Cerebellar nuclear complex (tissue), 1 donor: ENCODE measurements at places on chromosomes 13 and 19.

GRCh38 chr19:35946203-35946602 lies 10.0 kb downstream of the LRFN3 start:
- DNase-seq = no peak

DNA sequence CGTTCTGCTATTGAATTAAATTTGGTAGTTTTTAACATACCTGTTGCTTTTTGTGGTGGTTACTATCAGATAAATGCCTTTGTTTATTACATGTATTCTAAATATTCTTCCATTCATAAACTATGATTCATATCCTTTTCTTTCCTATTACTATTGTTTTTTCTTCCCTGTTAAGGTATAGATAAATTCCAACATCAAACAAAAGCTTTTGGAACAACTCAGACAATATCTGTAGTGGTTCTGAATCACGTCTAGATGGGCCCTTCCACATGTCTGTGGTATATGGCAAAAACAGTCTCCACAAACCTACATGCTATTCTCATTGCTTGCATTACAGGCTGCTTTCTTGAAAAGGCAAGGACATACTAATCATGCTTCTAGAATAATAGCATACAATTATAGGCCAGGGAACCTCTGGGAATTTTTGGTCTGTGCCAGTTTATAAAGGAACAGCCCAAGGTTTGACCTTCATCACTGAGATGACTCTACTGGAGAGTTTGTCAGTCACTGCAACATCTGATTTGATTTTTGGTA lies 6.4 kb downstream of the LRCH1 start:
- DNase-seq = no peak

GRCh38 chr13:92297971-92298942 lies 899.8 kb downstream of the GPC5 start:
- DNase-seq = no peak

GRCh38 chr13:100565286-100565685 lies 23.3 kb downstream of the GGACT start:
- DNase-seq = no peak

DNA sequence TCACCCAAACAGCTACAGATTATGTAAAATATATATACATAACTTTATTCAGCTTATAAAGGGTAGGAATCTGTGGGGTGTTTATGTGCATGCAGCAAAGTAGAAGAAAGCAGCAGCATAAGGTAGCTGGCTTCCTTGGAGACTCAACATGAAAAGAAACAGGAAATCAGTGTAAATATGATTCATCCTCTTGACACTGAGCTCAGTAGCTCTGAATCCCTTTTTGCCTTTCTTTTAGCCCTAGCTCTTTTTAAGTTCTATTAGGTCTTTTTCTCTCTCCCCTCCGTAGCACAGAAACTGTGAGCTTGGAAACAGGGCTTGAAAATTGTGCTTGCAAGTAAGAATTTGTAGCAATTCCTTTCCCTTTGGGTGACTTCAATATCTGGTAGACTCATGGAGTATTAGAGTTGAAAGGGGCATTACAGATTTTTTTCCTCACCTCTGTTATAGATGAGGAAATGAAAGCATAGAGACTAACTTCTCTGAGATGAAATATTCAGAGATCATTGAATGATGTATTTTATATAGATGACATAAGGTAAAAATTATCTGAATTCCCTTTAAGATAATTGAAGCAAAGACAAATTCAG lies 314.4 kb downstream of the PCDH9 start:
- no peak for DNase-seq

- no peak for DNase-seq
Observed at GRCh38 chr19:48588670-48589401, 17.7 kb upstream of the SPACA4 start.

DNA sequence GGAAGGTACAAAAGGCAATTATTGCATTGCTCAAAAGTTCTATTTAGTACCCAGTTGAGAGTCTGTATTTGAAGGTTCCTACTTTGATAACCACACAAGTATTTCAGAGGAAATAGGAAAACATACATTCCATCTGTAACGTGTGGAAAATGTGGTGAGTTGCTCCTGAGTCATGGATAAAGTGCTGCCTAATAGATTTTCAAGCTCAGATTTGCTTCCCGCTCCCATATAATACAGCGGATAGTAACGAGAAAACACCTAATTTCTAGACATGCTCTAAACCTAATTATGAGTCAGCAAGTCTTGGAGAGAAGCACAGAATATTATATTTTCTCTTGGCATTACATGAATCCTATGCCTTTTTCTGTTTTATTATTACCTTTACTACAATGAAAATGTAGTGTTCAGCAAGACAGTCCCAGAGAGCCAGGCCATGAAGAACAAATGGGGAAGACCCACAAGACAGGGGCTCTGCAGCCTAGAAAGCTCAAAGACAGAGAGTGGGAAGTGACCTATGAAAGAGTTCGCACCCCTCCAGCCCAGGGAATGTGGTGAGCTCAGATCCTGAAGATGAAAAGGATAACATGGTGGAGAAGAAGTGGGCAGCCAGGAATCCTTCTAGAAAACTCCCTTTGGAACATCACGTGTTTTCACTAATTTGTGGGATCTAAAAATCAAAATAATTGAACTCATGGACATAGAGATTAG lies 116.1 kb downstream of the STARD13 start:
- no peak for DNase-seq

- no peak for DNase-seq
Observed at GRCh38 chr19:53554804-53555203, 16.9 kb downstream of the ZNF331 start.

DNA sequence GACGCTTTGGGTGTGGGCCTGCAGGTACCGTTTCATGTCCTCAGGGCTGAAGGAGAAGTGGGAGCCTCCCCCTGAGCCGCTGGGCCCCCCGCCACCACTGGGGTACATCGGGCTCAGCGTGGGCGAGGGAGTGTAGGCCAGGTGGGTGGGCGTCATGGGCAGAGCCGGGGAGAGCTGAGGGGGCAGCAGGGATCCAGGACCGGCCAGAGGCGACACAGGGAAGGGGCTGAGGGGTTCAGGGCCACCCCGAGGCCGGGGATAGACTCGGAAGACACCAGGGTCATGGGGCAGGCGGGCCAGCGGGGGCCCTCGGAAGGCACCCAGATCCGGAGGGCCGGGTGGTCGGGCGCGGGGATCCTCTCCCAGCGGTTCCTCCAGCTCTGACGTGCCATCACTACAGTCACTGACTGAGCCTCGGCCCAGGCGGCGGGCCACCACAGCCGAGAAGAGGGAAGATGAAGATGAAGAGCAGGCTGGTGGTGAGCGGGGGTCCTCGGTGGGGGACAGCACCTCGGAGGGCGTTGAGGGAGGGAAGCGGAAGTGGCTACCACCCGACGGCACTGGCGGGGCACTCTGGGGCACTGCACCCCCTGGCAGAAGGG lies 5.7 kb downstream of the ERF start:
- no peak for DNase-seq

- no peak for DNase-seq
Observed at GRCh38 chr13:45101327-45102018, 18.8 kb upstream of the GTF2F2 start.

DNA sequence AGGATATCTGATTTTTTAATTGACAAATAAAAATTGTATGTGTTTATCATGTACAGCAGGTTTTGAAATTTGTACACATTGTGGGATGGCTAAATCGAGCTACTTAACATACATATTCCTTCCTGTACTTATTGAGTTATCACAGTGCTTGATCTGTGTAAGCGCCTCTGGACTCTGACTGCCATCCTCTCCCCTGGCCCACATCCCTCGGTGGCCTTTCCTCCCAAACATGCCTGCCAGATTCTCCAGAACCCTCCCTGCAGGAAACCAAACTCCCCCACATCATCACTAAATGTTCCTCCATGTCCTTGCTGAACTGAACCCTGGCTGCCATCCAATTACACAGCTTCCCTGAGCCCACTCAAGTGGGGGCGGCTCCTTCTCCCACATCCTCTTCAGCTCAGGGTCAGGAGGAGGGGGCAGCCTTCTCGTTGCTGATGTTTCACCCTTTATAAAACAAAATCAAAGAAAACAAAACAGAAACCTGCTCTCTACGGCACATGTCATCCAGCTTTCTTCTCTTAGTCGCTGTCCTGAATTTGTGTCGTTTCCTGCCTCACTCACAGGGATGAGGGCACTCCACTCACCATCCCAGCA lies 97.1 kb upstream of the SPATA13 start:
- DNase-seq = no peak
